Astrocyte (in vitro differentiated cells and primary cell): ENCODE measurements at places on chromosomes 13 and 19. TPM values are rescaled to one million over a fixed set of nuclear protein-coding genes. Genes with fewer than 3 reads are reported as not detected.

Gene SPACA4
- total RNA-seq = not detected in 2 replicates

GRCh38 chr19:31226151-31226935 lies 122.9 kb downstream of the TSHZ3 start:
- DNase-seq = no peak

Gene ZNF284
- total RNA-seq = 3.6 and 3.7 TPM in 2 replicates

DNA sequence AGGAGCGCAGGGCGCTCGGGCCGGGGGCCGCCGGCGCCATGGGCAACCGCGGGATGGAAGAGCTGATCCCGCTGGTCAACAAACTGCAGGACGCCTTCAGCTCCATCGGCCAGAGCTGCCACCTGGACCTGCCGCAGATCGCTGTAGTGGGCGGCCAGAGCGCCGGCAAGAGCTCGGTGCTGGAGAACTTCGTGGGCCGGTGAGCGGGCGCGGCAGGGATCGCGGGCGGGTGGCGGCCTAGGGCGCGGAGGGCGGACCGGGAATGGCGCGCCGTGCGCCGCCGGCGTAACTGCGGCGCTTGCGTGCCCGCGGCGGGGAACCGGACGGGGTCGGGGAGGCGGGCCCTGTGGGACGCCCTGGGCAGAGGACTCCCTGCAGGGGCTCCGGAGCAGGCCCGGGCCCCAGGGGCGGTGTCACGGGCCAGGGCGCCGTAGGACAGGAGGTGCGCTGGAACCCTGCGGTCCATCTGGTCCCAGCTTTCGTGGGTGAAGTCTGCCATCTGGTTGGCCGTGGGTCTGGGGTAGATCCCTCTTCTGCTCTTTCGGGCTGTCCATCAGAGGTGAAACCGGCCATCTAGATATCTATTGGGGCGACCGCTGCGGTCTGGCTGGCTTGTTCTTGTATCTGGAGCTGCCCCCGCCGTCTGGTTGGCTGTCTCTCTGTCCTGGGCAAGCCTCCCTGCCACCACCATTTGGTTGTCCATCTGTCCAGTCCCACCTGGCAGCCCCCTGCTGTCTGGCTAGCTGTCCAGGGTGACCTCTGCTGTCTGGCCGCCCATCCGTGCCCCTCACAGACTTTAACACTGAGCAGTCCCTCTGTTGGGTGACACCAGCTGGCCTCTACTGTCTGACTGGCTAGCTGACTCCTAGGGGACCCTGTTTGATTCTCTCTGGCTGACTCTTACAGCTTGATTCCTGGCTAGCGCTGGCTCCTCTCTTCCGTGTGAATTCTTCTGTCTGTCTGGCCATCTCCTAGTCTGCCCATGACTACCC lies 622 bp downstream of the DNM2 start:
- DNase-seq = peak; percentile 8

DNA sequence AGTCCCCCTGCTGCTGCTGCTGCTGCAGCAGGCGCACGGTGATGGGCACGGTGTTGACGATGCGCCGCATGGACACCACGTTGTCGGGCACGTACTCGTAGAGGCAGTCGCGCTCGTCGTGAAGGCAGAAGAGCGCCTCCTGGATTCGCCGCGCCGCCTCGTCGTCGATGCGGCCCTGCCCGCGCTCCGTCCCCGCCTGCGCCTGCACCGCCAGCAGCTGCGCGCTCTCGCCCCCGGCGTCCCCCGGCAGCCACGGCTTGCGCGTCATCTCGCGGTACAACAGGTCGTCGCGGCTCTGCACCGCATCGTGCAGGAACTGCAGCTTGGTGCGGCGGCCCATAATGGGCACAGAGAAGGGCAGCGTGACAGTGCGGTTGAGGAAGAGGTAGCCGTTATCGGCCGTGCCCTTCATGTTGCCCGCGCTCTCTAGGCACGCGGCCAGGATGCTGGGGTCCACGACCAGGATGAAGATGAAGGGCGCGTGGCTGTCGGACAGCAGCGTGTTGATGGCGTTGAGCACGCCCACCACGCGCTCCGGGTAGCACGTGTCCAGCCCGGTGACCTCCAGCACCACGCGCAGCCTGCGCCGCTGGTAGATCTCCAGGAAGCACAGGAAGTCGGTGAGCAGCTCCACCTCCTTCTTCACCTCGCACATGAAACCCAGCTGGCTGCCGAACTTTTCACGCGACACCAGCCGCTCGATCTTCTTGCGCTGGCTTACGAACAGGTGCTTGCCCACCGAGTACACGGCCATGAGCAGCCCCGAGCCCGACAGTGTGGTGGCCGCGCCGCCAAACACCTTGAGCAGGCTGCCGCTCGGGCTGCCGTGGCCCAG lies 8.1 kb downstream of the NKPD1 start:
- DNase-seq = peak; percentile 34

Gene PSG1
- total RNA-seq = 0.52 and 1.0 TPM in 2 replicates

DNA sequence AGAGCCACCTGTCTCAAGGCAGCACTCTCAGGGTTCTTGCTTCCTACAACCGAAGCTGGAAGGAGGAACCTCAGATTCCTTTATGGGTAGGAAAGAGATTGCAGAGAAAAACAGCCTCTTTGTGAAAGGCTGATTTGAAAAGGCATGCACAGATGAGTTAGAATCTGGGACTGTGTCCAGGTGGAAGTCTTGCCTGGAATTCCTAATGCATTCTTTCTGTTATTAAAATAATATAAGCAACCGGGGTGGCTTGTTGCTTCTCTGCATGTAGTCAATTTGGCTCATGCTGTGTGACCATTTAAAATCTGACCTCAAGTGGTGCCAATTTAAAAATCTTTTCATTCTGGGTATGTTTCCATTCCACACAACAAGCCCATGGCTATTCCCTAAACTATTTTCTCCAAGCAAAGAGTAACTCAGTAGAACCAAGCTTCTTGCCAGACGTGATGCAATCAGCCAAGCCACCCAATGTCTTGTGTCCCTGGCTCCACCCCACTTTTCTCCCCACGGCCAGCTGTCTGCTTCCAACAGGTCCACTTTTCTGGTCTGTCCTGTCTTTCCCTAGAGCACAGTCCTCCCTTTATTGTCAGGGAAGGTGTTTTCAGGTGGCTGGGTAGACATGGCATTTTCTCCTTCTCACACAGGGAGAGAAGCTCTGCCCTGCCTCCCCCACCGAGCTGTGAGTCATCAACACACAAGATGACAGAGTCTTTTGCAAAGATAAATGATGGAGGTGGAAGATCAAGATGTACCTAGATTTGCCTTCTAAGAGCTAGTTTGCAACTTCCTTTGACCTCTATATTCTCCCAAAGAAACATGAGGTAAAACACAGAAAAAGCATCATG lies 394.3 kb downstream of the FOXO1 start:
- peak; percentile 92 for DNase-seq

DNA sequence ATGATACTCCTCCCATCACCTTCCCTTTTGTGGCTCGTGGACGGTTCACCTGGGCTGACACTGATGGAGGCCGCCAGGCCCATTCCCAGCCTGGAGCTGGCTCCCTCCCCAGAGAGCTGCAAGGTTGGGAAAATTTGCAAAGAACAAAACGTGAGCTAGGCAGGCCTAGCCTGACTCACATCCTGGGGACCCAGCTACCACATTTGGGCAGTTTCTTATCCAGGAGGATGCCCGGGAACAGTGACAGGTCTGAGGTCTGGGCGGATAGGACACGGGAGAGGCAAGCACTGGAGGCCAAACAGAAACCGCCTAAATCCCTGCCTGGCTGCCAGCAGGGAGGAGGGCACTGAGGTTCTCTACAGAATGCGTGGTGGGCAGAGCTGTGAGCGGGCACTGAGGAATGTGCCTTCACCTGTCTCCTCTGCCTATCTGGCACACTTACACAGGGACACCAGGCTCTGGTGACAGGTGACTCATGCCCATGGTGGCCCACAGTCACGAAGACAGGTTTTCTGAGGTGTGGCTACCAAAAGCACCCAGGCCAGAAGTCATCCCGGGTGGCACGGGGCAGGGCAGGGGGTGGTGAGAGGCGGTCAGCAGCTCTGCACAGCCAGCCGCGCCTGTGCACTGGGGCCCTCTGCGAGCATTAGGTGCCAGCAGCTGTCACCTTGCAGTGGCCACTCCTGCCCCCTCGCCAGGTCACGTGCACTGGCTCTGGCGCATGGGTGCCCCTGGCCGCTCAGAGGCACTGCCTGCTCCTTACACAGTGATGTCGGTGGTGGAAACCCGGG lies 23.2 kb downstream of the SH3GL1 start:
- DNase-seq = no peak
